Tracheal epithelial cell (primary cell): ENCODE measurements at places on chromosomes 11 and 22. TPM values are rescaled to one million over a fixed set of nuclear protein-coding genes. Genes with fewer than 3 reads are reported as not detected.

The SLCO2B1 gene
- total RNA-seq, result 1.1 and 6.7 TPM in 2 replicates

The TMEM132A gene
- total RNA-seq, result 32.4 and 208 TPM in 2 replicates

The CHRNA10 gene
- total RNA-seq, result 0.48 TPM in 1 of 2 replicates, not detected in the other

The MAPK1 gene
- 56.1 and 56.7 TPM in 2 replicates for total RNA-seq

The BTBD18 gene
- total RNA-seq, result under 0.01 TPM in 1 of 2 replicates, not detected in the other
